ENCODE measurements at places on chromosomes 13 and 19.
A peak's percentile ranks its signal among the peaks of the same experiment; 100 is the strongest.

- DNase-seq = no peak
Measured at GRCh38 chr13:40064154-40065097, 409.0 kb downstream of the COG6 start.

GRCh38 chr13:89822467-89822866, 1525.0 kb upstream of the MIR17HG start:
- DNase-seq = no peak

GRCh38 chr13:43766725-43767124, 20.0 kb downstream of the ENOX1 start:
- peak; percentile 37 for DNase-seq

- no peak for DNase-seq
Measured at GRCh38 chr19:3192228-3192635, 6.5 kb downstream of the NCLN start.

DNA sequence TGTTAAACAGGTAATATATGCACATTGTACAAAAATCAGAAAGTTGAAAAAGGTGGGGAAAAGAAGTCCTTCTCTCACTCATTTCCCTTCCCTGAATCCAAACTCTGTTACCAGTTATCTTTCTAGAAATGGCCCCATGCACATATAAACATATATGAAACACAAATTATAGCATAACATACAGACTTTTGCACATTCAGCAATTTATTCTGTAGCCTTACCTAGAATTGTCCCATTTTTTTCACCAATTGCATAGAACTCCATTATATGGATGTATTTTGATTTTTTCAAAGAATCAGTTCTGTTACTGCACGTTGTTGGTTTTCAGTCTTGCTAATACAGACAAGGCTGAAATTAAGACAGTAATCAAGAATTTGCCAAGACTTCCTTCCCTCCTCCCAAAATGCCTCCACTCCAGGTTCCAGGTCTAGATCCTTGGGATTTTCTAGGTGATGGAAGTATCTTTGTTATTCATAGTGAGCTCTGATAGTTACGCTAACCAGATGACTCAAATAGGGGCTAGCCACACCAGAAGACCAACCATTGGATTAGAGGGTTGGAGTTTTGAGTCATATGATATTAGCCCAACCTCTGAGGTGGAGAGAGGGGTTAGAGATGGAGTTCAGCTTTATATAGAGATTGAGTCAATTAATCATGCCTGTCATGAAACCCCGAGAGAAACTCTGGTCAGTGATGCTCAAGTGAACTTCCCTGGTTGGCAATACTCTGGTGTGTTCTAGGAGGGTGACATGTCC, 30.7 kb downstream of the GPR180 start:
- no peak for DNase-seq

GRCh38 chr13:83221813-83222241, 660.4 kb downstream of the SLITRK1 start:
- no peak for DNase-seq

DNA sequence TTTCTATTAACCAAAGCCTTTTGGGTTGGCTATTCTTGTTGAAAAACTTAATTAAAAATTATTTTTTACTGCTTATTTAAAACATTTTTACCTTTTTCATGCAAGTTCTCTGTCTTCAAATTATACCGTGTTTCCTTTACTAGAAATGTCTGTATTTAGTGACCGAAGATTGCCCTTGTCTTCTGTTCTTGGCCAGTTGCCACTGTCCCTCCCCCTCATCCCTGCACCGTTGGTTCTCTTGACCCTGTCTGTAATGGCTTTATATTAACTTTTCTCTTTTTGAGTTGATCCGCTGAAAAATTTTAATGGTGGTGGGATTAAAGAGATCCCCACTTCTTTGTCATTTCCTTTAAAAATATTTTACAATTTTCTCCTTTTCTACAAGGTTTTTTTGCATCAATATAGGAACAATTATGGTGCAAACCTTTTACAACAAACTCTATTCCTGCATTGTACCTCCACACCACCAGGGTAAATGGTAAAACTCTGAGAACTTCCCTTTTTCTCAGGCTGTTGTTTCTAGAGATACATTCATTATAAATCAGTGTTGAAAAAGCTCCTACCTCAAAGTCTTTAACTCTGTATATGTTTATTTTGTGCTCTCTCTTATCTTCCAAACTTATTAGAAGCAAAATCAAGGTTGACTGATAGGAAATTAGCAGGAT, 12.9 kb upstream of the RNF113B start:
- DNase-seq = no peak

GRCh38 chr13:105908586-105908985, 626.9 kb downstream of the EFNB2 start:
- no peak for DNase-seq

- no peak for DNase-seq
Measured at GRCh38 chr13:45501175-45501526, 36.4 kb downstream of the COG3 start.

GRCh38 chr13:19861762-19862161, 1.7 kb downstream of the ZMYM5 start:
- no peak for DNase-seq

DNA sequence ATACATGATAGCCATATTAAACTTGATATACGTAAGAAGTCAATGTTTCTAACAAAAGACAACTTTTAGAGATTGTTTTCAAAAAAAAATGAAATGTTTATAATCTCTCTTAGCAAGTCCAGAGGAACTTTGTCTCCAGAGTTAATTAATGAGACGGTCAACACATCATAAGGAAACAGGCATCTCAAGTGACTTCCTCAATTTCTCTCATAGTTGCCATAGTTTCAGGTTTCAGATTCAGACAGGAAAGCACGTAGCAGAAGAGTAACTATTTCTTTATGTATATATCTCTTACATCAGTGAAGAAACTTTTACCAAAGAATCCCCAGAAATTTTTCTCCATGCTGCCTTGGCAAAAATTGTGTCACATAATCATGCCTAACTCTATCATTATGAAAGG, 159.6 kb upstream of the ATXN8OS start:
- no peak for DNase-seq

DNA sequence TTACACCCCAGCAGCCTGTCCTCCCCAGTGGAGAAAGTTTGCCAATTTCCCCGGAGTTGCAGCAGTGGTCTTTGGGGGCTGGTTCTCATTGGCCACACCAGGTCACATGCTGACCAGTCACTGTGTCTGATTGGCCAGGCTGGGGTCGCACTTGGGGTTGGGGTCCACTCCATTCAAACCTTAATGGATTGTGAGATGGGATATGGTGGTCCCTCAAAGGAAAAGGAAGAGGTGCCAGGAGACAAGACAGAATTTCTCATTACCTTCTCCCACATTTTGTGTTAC, 3.4 kb downstream of the PPM1N start:
- no peak for DNase-seq

DNA sequence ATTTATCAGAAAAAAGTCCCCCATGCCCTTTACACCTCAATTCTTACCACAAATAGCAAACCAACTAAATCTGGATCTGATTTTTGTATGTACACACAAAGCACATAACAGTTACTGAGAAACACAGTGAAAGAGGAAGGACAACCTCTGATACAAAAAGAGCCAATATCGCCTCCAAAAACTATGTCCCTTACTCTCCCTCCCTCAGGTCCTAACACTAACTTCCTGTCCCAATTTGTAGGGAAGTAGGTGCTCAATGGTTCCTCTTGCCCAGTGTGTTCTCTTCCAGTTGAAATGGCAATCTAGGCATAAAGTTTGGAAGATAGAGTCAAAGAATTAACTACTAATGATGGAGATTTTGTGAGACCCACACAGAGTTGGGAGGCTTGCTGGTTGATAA, 15.8 kb upstream of the FPR3 start:
- no peak for DNase-seq

GRCh38 chr13:60164234-60164889, 634 bp upstream of the DIAPH3 start:
- peak; percentile 30 for DNase-seq

DNA sequence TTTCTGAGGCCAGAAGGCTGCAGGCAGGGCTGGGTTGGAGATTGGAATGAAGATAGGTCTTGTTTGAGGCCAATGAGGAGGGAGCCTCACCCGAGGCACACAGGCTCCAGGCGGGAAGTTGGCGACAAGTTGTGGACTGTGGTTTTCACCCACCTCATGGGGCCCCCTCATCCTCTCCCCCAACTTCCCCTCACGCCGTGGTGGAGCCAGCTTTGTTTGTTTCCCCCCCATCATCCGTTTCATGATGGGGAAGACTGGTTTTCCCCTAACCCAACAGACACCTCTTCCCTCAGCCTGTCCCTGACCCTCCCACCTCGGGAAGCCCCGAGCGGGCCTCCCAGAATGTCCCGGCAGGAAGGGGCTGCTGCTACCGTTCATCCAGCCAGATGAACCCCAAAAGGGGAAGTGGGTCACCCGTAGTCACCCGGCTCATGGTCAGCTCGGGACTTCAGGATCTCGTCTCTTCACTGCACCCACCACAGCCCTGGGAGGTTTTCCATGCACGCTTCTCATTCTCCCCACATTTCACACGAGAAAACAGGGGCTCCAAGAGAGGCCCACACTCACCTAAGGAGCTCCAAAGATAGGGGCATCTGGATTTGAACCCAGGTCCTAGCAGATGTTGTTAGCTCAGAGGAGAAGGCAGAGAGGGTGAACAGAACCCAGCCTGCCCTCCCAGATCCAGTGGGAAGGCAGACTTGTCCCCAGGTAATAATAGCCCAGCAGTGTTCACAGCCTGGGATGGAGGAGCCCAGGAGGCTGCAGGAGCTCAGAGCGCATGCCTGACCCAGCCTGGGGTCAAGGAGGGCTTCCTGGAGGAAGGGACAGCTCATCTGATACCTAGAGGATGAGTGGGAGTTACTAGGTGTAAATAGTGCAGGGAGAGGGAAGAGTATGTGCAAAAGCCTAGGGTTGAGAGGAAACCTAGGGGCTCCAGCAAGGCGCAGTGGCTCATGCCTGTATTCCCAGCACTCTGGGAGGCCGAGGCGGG, 23.5 kb downstream of the CEACAM16 start:
- no peak for DNase-seq

- no peak for DNase-seq
Measured at GRCh38 chr19:14540741-14541525, 11.5 kb downstream of the TECR start.

GRCh38 chr19:31294189-31294588, 55.0 kb downstream of the TSHZ3 start:
- DNase-seq = no peak

DNA sequence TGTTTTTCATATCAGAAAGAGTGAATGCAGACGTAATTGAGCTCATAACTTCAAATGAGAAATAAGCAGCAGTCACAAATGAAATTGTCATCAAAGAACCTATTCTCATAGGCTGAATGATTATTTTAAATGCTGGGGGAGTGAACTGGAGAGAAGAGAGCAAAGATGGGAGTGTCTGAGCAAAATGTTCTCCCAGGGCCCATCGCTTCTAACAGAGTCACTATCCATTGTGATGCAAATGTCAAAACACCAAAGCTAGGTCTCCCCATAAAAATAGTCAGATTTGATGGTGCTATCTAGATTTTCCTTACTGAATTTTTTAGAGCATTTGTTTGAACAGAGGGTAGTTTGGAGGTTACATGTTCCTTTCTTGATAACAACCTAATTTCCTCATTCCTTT, 278.7 kb downstream of the PCDH9 start:
- DNase-seq = peak; percentile 70

DNA sequence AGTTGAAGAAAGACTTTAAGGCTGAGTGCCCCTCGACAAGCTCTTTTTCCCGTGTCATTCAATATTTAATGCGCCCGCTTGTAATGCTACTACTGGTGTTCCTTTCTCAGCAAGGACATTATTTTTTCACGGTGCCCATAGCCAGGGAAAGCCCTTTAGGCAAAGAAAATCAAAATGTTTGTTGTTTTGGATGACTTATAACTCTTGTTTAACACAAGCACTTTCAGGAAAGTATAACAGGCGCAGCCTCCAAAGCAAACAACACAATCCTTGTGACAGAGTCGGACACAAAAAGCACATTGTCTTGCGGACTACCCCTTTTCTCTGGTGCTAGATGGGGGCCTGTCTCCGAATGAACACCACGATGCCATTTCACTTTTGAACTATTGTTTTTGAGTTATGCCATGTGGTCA, 12.4 kb downstream of the ZIC5 start:
- DNase-seq = no peak

DNA sequence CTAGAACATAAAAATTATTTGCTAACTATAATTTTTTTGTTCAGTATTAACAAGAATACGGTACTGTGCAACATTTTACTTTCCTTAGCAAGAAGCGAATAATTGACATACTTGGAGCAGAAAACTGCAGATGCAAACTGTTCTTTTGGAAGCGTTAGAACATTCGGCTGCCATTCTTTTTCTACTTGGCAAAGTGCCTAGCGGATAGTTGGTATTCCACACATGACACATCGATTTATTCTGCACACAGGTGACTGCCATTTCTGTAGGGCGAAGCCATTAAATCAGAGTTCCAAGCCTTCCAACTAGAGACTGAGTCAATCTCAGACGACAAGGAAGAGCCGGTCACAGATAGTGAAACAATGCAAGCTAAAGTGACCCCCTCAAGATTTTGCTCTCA, 117.4 kb downstream of the TRPC4 start:
- no peak for DNase-seq

GRCh38 chr19:4477034-4477801, 5.1 kb downstream of the HDGFL2 start:
- no peak for DNase-seq

DNA sequence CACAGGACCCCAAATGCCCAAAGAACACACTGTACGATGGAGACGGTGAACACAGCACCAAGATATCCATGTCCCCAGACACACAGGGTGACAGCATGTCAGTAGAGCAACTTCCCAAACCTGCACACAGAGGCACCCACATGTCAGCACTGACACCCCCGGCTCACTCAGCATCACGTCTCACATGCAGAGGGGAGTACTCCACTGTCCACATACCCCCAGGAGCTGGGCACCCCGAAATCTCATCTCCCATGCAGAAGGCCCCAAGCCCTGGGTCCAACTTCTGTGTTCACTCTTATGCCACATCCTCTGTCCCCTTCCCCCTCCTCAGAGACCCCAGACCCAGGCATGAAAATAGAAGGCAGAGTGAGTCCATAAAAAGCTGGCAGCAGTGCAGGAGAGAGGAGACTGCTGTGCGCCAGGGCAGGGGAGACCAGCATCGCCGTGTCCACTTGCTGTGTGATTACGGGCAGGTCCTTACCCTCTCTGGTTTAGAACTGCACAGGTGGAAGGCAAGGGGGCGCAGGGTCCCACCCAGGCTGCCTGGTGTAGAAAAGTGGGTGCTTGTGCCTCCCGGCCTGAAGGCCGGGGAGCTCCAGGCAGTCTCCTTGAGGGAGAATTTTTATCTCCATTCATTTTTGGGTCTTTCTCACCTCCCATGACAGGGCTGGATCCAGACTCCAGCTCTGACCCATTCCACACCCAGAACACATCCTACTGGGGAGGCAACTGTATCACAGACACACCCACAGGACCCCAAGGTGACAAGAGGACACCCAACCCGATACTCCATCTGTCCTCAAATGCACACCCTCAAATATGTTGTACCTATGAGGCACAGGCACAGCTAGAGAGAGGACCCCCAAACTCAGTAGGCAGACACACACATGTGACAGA, 17.0 kb downstream of the ERFL start:
- no peak for DNase-seq

DNA sequence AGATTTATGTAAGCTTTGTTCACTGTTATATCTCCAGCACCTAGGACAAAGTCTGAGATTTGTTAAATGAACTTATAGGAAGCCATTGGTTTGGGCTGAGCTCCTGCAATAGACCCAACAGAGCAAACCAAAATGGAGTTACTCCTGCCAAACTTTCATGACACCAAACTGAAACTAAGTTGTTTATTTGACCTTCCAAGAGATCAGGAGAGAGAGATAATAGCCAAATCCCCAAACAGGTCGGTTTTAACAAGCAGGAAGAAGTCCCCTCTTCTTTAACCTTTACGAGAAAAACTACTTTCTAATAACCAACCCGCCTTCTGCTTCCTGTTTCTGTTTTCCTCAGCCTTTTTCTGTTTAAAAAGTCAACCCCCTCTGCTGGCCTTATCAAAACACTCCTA, 54.9 kb upstream of the ATP12A start:
- no peak for DNase-seq

- peak; percentile 27 for DNase-seq
Measured at GRCh38 chr19:7534531-7535046, 928 bp upstream of the PNPLA6 start.

All from NCI-H1694 treated with DMSO at 0.1 percent for 48 hours (cell line).